NCI-H1930 (cell line): ENCODE measurements at places on chromosomes 12 and 14.

DNA sequence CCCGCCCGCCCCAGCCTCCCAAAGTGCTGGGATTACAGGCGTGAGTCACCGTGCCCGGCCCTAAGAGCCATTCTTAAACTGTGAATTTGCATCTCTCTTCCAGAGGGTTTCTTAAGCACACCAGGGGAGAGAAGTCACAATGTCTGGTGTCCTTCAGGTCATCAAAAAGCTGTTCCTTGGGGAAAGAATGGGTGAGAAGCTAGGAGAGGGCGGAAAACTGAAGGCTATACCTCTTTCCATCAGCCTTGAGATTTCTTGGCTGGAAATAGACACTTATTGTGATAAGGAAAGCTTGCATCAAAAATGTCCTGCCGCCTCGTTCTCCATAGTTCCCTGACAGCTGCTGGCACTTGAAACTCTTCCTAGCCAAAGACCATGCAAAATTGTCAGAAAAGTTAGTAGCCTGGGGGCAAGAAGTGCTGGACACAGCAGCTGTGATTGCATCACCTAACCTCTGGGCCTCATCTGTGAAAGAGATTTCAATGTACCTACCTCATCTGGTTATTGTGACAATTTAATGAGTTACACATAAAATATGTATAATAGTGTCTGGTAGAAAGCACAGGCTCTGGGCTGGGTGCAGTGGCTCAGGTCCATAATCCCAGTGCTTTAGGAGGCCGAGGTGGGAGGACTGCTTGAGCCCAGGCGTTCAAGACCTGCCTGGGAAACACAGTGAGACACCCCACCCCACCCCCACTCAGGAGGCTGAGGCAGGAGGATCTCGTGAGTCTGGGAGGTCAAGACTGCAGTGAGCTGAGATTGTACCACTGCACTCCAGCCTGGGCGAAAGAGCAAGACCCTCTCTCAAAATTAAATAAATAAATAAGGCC, 9.7 kb upstream of the UBC start:
- DNase-seq = no peak

DNA sequence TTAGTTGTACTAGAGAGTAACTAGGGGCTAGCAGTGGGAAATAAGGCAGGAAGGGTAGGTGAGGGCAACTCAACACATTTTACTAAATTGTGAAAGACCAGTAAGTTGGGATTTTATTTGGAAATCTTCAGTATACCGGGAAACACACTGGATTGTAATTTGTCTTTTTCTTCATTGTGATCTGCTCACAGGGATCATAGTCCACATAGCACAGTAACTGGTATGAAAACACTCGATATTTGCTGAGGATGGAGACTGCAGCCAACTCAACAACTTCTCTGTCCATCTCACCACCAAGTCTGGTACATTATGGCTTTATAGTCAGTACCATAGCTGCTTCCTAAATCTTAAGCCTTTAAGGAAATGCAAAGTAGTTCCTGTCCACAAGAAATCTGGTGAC, 2.5 kb downstream of the SLIRP start:
- DNase-seq = no peak

- no peak for DNase-seq
Observed at GRCh38 chr12:76260390-76260748, 87.8 kb downstream of the BBS10 start.

DNA sequence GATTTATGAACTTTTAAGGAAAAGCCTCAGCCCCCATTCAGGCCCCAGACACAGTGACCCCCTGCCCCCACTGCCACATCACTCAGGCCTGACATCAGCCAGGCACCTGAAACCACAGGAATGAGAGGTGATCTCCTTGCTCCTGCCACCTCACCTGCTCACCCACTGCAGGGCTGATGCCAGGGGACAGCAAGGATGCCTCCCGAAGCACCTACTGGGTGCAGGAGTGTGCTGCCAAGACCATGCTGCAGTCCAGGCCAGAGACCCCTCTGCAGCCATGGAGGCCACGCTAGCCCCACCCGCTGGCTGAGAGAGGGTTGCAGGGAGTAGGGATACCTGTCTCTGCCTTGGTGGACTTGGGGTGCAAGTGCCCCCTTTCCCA, 18.6 kb upstream of the KRT7 start:
- no peak for DNase-seq

- no peak for DNase-seq
Observed at GRCh38 chr14:63666335-63666734, 24.7 kb upstream of the WDR89 start.

DNA sequence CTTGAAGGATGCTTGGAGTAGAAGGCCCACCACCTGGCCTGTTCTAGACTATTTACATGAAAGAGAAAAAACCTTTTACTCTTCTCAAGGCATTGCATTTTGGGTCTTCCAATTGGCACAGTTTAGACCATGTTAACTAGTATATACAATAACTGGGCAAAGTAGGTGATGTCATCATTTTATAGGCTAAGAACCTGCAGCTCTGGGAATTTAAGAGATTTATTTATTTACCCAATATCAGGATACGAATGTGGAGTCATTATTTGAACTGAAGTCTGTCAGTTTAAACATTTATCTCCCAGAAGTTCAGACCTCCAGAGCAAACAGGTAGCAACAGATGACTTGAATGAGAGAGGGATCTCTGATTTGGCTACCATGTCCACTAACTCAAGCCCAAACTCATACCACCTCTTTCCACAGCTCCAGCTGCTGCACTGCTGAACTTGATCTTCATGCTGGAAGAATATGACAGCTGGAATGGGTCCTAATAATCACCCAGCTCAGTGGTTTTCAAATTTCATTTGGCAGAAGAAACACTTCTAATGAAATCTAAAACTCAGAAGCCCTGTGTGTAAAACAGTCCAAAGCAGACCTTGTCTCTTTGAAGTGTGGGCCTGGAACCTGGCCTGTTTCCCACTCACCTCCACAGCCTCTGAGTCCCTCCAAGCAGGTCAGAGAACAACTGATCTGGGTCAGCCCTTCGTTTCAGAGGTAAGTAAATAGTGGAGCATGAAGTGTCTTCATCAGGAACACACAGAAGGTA, 179.2 kb downstream of the EMP1 start:
- no peak for DNase-seq

DNA sequence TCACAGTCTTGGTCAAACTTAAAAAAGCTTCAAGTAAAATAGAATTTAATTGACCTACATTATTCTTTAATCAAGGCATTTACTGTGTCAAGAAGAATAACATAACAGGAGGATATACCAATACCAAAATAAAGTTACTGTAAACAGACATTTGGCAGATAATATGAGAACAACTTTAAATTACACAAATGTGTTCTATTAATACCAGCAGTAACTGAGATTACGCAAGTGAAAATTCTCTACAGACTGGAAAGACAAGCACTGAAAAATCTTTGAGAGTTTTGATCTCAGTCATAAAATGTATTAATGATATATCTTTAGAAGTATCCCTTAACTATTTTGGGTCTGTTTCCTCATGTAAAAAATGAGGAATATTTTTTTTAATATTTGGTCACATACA, 169.2 kb upstream of the SOX5 start:
- no peak for DNase-seq

- no peak for DNase-seq
Observed at GRCh38 chr12:22538311-22538710, 6.0 kb downstream of the C2CD5 start.

- no peak for DNase-seq
Observed at GRCh38 chr12:24172031-24172772, 222.7 kb upstream of the SOX5 start.

DNA sequence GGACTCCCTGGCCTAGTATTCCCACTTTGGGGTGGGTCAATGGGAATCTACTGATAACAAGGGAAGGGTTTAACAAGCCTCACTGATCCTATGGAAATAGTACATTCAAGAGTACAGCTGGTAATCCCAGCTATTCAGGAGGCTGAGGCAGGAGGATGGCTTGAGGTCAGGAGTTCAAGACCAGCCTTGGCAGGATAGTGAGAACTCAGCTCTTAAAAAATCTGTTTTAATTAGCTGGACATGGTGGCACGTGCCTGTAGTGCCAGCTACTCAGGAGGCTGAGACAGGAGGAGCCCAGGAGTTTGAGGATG, 4.5 kb downstream of the POMT2 start:
- no peak for DNase-seq

DNA sequence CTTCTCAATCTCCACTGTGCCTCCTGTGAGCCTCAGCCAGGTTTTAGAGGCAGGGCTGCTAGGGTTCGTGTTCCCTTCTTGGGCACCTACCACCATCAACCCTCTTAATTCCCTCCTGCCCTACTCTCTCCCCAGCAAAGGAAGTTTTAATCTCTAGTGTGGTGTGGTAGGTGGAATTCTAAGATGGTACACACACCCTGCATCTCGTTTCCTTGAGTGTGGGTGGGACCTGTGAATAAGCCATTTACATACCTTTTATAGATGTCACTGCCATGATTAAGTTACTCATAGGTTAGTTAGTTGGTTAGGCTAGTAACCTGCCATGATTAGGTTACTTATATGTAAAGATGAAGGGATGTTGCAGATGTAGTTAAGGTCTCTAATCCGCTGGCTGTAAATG, 114.8 kb upstream of the VRK1 start:
- DNase-seq = no peak

DNA sequence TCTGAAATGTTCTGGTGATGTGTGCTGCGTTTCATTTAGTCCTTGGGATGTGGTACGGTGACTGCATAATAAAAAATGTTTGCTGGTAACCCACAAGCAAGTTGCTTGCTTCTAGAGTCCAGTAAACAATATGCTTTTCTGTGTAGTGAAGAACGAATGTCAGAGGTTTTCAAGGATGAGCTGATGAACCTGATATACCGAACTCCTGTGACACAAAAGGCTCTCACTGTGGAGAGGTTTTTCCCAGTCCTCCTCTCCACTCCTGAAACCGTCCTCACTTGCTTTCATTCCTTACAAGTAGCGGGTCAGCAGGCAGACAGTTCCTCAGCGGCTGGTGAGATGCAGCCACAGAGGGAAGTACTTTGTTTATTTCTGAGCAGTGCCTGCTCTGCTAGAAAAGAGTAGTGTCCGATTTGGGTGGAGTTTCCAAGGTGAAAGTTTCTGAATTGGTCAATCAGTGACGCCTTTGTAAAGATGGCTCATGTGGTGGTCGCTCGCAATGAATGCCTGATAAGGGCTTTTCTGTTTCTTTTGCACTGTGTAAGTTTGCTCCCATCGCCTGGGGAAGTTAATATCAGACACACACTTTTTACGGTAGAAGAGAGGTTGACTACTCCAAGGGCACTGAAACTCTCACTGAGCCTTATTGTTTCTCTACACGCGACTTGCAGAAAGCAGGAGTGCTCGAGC, 3.0 kb downstream of the ETV6 start:
- no peak for DNase-seq

GRCh38 chr12:6959058-6959804, 8.1 kb downstream of the PTPN6 start:
- no peak for DNase-seq

- no peak for DNase-seq
Observed at GRCh38 chr12:93763746-93764147, 86.6 kb downstream of the CRADD start.
